Stimulated activated CD4-positive, alpha-beta T cell treated with anti-CD3 and anti-CD28 coated beads, TNF-alpha, amount 100 ng/mL, for 1 hour (primary cell): ENCODE measurements at places on chromosomes 13 and 19.

DNA sequence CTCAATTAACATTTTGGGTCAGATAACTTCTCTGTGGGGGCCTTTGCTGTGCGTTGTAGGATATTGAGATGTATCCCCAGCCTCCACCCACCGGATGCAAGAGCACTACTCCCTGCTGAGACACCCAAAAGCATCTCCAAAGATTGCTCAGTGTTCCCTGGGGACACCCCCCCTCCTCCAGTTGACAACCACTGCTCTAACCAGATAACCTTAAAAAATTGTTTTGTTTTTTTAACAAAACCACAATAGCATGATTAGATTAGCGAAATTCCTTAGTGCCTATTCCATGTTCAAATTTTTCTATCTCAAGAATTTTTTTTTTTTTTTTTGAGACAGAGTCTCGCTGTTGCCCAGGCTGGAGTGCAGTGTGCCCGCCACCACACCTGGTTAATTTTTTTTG is 2.6 kb upstream of the EPN1 start:
- DNase-seq: no peak

GRCh38 chr19:35901854-35902661 is at the start of gene HCST:
Gene HCST (plus strand): TSS chr19:35902529. CDS start chr19:35902594, 65 bp downstream.
- DNase-seq: no peak

DNA sequence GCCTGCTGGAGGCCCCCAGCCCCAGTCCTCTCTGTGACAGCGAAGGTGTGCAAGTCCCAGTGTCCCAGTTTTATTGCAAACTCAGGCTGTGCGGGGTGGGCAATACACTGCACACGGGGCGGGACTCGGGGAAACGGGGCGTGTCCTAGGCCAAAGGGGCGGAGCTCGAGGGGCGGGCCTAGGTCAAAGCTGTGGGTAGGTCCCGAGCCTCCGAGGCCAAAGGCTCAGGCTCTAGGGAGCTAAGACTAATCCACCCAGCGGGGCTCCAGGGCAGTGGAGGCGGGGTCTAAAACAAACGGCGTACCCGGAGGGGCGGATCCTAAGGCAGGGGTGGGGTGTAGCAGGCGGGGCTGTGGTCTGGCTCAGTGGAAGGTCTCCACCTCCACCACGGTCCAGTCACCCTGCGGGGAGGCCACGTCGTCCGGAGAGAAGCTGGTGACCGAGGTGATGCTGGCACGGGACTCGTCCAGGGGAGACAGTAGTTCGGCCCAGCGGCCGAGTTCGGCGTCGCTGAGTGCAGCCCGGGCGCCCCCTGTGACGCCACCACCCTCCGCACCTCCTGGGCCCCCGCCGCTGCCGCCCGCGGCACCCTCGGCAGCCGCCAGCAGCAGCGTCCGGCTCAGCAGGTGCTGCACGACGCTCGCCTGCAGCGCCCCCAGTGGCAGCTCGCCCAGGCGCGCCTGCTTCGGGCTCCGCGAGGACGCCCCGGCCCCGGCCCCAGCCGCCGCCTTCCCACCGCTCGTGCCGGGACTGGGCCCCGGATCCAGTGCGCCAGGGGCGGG is 5.3 kb downstream of the PRR36 start:
- DNase-seq: peak; percentile 55

- no peak for DNase-seq
These were observed 958.4 kb upstream of the SLC10A2 start for GRCh38 chr13:104024416-104025170.

DNA sequence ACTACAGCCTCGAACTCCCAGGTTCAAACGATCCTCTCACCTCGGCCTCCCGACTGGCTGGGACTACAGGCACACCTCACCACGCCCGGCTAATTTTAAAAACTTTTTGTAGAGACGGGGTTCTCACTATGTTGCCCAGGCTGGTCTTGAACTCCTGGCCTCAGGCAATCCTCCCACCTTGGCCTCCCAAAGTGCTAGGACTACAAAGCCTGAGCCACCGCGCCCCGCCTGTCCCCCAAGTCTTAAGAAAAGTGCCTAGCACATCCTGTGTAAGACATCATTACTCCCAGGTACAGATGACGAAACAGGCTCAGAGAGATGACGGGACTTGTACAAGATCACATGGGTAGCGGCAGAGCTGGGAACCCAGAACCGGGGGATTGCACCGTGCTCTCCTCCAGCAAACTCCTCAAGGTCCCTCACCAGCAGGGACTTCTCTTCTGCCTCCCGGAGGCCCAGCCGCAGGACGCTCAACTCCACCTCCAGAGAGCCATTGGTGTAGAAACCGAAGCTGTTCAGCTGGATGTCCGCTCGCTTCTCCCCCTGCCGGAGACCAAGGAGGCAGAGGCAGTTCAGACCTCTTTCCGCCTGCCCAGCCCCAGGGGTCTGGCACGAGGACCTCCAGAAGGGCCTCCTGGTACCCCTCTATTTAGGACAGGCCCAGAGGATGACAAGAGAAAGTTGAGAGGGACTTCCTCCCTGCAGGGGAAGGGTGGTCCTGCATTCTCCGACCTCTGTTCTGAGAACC is 1.0 kb downstream of the GPR108 start:
- DNase-seq: peak; percentile 35

GRCh38 chr19:41621654-41622053 is 5.2 kb downstream of the CEACAM4 start:
- no peak for DNase-seq

GRCh38 chr13:108313382-108313781 is 43.9 kb downstream of the TNFSF13B start:
- no peak for DNase-seq

DNA sequence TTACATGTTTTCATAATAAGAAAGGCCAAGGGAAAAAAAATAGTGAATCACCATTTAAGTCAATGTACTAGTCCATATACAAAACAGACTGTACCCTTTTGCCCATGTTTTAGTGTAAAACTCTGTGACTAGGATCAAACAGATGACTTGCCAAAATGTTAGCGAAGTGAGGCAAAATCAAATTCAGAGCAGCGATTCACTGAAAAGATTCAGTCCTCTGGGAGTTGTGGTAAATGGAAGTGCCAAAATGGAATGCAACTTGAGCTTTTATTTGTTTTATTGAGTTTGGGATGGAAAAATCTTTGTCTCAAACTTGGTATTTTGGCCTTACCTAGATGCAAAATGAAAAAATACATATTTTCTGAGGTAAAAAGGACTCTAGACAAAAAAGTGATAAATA is 9.1 kb downstream of the CDADC1 start:
- no peak for DNase-seq

DNA sequence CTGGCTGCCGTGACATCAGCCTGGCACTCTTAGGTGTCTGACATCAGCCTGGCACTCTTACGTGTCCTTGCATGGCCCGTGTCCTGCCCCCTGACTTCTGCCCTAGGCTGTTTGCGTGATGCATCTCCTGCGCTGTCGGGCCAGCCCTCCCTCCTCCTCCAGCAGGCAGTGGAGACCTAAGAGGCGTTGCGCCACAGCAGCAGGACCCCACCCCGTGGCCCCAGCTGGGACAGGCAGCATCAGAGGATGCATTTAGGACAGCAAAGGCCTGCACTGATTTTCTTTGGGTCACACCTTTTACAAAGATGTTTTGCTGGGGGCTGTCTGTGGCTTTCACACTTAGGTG is 65.3 kb downstream of the GPR12 start:
- DNase-seq: no peak

GRCh38 chr13:44263751-44264620 is 109.6 kb upstream of the SERP2 start:
- DNase-seq: no peak

- DNase-seq: no peak
These were observed 15.5 kb downstream of the ATP8B3 start for GRCh38 chr19:1796395-1797142.

- no peak for DNase-seq
These were observed 5.4 kb upstream of the JSRP1 start for GRCh38 chr19:2261438-2262172.
